ENCODE measurements at places on chromosomes 3 and 15. TPM values are rescaled to one million over a fixed set of nuclear protein-coding genes. Genes with fewer than 3 reads are reported as not detected.

Gene SLC9C1
- 0.45 TPM for total RNA-seq

Gene ZSCAN2
- 8.2 TPM for total RNA-seq

Gene ATP10A
- total RNA-seq, result 1.4 TPM

Gene IQCH
- 2.9 TPM for total RNA-seq

Gene SERPINI2
- not detected for total RNA-seq

Gene DPPA2
- total RNA-seq, result not detected

Gene KCNMB2
- total RNA-seq, result 0.31 TPM

Gene DRD3
- total RNA-seq, result not detected

Gene RHCG
- total RNA-seq, result 0.89 TPM

Data from left colon (tissue), 2 donors.